Upper lobe of left lung (tissue), 6 donors: ENCODE measurements at places on chromosomes 4 and X. TPM values are rescaled to one million over a fixed set of nuclear protein-coding genes. Genes with fewer than 3 reads are reported as not detected.

Gene RBM46
- total RNA-seq = not detected

Gene PSAPL1
- 0.61 TPM for total RNA-seq

GRCh38 chr4:105622269-105622668 is 69.8 kb downstream of the ARHGEF38 start:
- H3K4me3 ChIP-seq = no peak overlapping the region
- DNase-seq = no peak
- H3K27me3 ChIP-seq = no peaks in the 10 kb centered on the region
- H3K36me3 ChIP-seq = no peaks in the 10 kb centered on the region
- peak overlapping the region; percentile 32 for H3K27ac ChIP-seq

DNA sequence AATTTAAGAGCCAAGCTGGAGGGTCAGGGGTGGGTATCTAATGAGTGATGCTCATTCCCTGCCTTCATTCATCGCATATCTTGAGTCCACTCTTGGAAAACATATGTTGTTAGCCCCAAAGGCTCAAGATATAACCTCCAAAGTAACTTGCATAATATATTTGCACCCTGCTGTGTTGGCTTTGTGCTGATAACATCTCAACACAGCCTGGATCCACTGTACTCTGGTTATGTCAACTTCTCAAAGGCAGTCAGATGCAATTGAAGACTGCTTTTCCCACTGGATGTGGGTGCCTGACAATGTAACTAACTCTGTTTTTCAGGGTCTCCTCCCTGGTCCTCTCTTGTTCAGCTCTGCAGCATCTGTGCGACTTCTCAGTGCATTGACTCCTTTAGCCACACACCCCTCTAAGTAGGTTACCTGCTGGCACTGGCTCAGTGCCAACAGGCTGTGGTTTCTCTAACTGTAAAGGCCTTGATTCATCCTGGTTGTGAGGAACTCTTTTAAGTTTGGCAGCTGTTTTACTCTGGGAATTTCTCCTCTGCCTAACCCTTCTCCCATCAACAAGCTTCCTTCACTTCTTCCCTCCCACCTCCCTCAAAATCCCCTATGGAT is 28.1 kb downstream of the SLC16A2 start:
- no peaks in the 10 kb centered on the region for H3K4me1 ChIP-seq
- H3K36me3 ChIP-seq = no peaks in the 10 kb centered on the region
- H3K27me3 ChIP-seq = no peaks in the 10 kb centered on the region
- DNase-seq = no peak

- no peaks in the 10 kb centered on the region for H3K36me3 ChIP-seq
- H3K27ac ChIP-seq = no peak overlapping the region
- DNase-seq = no peak
- H3K27me3 ChIP-seq = no peaks in the 10 kb centered on the region
- H3K4me1 ChIP-seq = no peaks in the 10 kb centered on the region
Measured at GRCh38 chrX:46819136-46819535, 17.7 kb upstream of the RP2 start.
